ENCODE measurements at places on chromosomes 7 and 10.

- no peaks in the 10 kb centered on the region for H3K36me3 ChIP-seq
- peak overlapping the region; percentile 75 for H3K27ac ChIP-seq
- no peak for ATAC-seq
- H3K4me3 ChIP-seq: no peak overlapping the region
- no peaks in the 10 kb centered on the region for H3K27me3 ChIP-seq
- H3K4me1 ChIP-seq: peaks cover 17% of the 10 kb centered on the region
Observed at GRCh38 chr10:110833941-110834628, 37.6 kb upstream of the PDCD4 start.

DNA sequence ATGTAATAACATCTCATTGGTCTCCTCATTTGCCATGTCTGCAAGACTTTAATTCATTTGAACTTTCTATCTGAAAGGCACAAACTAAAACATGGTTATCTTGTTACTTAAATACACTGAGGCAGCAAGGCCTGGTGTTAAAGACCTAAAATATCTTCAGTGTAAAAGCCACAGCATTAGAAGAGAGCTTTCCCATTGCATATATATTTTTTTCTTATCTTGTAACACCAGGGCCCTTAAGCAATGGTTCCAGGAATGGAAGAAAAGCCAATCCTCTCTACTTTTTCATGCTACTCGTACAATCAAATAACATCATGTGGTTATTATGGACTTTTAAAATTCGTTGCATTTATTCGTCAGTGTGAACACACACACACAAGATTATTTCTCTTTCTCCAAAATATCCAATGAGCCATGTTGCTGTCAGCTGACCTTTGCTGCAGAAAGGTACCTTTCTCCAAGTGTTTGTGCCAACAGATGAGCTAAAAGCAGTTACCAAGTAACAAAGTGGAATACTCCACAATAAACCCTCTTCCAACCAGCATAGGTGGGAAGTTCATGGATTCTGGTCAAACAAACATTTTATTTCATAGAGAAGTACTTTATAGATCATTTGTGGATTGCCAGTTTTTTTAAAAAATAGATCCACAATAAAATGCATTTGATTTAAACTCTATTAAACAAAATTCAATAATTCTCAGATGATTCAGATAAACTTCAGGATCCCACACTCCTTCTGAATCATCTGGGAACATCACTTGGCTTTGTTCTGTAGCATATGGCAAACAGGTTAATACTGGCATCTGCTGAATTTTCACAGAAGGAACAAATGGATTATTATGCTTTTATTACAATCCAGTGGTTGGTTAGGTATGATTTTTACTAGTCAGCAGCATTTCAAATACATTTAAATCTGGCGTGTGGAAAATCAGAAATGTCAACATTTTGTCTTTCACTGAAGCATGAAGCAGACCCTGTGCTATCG lies 63.3 kb upstream of the AGBL3 start:
- H3K27ac ChIP-seq: peak overlapping the region; percentile 61
- H3K4me1 ChIP-seq: peaks cover 82% of the 10 kb centered on the region
- H3K36me3 ChIP-seq: no peaks in the 10 kb centered on the region
- no peak overlapping the region for H3K4me3 ChIP-seq
- no peaks in the 10 kb centered on the region for H3K27me3 ChIP-seq
- no peak for ATAC-seq

GRCh38 chr7:94042381-94042780 lies 38.2 kb upstream of the BET1 start:
- no peak for ATAC-seq
- H3K4me3 ChIP-seq: no peak overlapping the region
- no peaks in the 10 kb centered on the region for H3K36me3 ChIP-seq
- no peak overlapping the region for H3K27ac ChIP-seq
- H3K27me3 ChIP-seq: peaks cover 7% of the 10 kb centered on the region

DNA sequence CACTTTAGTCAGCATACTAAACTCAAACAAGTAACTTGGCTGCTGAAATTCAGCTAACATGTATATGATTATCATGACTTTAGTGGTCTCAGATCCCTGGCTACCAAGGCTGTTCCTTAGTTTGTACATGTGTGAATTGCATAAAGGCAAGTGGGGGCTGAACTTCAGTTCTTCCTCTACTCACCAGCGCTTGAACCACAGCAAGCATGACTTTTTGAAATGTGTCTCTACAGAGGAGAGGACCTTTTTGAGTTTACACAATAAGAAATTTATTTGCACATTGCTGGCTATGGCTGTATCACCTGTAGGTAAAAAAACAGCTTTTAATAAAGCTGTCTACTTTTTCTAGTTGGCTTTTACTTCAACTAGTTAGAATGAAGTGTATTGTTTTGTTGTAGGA lies 48.8 kb downstream of the MDFIC start:
- no peaks in the 10 kb centered on the region for H3K36me3 ChIP-seq
- no peaks in the 10 kb centered on the region for H3K27me3 ChIP-seq
- H3K4me3 ChIP-seq: no peak overlapping the region
- ATAC-seq: no peak
- H3K4me1 ChIP-seq: peaks cover 4% of the 10 kb centered on the region

GRCh38 chr7:111168182-111168581 lies 77.3 kb downstream of the LRRN3 start:
- no peaks in the 10 kb centered on the region for H3K4me1 ChIP-seq
- H3K36me3 ChIP-seq: no peaks in the 10 kb centered on the region
- no peak for ATAC-seq
- H3K4me3 ChIP-seq: no peak overlapping the region
- H3K27ac ChIP-seq: no peak overlapping the region

DNA sequence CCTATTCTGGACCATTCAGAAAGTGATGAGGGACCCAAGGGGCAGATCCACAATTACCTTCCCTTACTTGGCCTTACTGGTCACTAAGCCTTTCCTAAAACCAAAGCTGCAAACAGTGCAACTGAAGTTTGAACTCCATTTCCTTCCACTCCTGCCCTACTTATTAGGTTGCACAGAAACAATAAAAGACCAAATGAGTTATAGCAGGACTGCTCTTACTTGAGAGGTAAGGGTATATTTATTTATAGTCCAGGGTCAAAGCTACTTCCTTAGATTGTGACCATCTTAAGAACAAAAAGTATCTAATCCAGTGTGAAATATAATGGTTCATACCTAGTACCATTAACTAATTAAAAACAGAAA lies 27.0 kb downstream of the CDK6 start:
- H3K4me3 ChIP-seq: no peak overlapping the region
- peak; percentile 14 for ATAC-seq
- peak overlapping the region; percentile 44 for H3K27ac ChIP-seq
- no peaks in the 10 kb centered on the region for H3K36me3 ChIP-seq
- no peaks in the 10 kb centered on the region for H3K27me3 ChIP-seq
- H3K4me1 ChIP-seq: peaks cover 42% of the 10 kb centered on the region

DNA sequence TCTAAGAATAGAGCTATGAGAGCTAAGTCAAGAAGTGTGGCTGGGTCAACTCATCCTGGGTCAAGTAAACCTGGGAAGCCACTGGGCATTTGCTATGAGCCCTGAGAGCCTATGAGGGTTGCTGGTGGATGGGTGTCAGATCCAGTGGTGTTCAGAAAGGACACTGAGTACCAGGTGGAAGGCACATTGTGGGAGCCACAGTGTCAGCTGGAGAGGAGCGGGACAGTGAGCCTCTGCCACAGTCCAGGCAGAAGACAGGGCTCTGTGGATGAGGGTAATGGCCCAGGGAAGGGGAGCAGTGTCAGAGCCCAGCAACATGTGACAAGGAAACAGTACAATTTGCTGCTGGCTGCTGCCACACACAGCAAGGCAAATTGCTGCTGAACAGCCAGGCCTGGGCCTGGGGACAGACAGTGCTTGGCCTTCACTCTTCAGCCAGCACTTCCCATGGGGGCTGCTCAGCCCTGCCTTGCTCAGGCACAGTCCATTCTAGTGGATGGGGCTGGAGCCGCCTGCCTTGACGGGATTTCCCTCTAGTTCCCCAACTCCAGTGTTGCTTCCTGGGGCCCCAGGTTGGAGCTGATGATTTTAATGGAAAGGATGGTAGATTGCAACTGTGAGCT lies 90.9 kb upstream of the CHST15 start:
- no peak overlapping the region for H3K27ac ChIP-seq
- no peaks in the 10 kb centered on the region for H3K4me1 ChIP-seq
- no peak for ATAC-seq
- H3K27me3 ChIP-seq: no peaks in the 10 kb centered on the region
- H3K36me3 ChIP-seq: no peaks in the 10 kb centered on the region

DNA sequence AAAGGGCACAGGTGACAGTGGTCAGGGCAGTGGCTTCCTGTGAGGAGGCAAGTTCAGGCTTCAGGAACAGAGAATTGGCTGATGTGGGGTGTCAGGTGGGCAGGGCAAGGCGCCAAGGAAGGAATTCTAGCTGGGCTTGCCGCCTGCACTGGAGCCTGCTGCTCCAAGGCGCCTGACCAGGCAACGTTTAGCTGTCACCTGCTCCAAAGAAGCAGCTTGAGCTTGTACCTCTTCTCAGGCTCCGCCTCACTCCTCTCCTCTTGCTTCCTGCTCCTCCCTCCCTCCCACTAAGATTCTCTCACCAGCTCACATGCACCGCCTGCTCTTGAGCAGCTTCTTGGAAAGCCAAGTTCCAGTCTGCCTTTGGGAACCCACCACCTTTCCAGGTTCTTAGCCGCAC lies 187.4 kb upstream of the GRB10 start:
- H3K27ac ChIP-seq: no peak overlapping the region
- H3K27me3 ChIP-seq: no peaks in the 10 kb centered on the region

GRCh38 chr10:8311526-8312070 lies 257.1 kb downstream of the GATA3 start:
- H3K4me3 ChIP-seq: no peak overlapping the region
- peaks cover 12% of the 10 kb centered on the region for H3K27me3 ChIP-seq
- H3K4me1 ChIP-seq: no peaks in the 10 kb centered on the region
- no peaks in the 10 kb centered on the region for H3K36me3 ChIP-seq
- ATAC-seq: no peak

DNA sequence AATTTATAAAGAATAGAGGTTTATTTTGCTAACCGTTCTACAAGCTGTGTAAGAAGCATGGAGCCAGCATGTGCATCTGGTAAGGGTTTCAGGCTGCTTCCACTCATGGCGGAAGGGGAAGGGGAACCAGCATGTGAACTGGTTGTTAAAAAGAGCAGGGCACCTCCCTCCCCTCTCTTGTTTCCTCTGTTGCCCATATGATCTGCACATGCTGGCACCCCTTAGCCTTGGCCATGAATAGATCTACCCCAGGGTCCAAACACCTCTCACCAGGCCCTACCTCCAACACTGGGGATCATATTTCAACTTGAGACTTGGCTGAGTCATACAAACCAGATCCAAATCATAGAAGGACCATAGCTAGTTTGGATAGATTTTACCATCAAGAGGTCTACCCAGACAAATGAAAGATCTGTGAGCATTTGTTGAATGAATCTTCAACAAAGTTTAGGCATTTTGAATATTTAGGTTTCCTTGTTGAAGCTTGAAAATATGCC lies 36.0 kb upstream of the NRP1 start:
- ATAC-seq: no peak
- H3K4me3 ChIP-seq: no peak overlapping the region
- H3K36me3 ChIP-seq: no peaks in the 10 kb centered on the region
- no peaks in the 10 kb centered on the region for H3K4me1 ChIP-seq

DNA sequence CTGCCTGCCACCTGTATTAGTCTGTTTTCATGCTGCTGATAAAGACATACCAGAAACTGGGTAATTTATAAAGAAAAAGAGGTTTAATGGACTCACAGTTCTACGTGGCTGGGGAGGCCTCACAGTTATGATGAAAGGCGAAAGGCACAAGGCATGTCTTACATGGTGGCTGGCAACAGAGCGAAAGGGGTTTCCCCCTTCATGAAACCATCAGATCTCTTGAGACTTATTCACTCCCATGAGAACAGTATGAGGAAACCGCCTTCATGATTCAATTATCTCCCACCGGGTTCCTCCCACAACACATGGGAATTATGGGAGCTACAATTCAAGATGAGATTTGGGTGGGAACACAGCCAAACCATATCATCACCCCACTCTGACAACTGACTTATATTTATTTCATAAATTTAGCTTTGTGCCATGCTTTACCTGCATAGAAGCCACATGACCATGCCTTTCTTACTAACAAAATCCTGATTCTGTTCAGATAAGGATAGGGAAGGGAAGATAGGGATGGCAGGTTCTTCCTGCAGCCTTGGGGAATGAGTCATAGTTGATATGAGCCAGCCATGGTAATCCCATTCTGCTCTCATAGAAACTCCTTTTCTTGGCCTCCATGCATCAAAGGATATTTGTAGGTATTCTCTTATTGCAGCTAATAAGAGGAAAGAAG lies 191.3 kb upstream of the AGK start:
- ATAC-seq: no peak
- no peaks in the 10 kb centered on the region for H3K36me3 ChIP-seq
- no peak overlapping the region for H3K27ac ChIP-seq
- peaks cover 26% of the 10 kb centered on the region for H3K4me1 ChIP-seq
- no peaks in the 10 kb centered on the region for H3K27me3 ChIP-seq

GRCh38 chr7:2810682-2811415 lies 33.3 kb downstream of the GNA12 start:
- no peaks in the 10 kb centered on the region for H3K27me3 ChIP-seq
- H3K36me3 ChIP-seq: no peaks in the 10 kb centered on the region
- no peak for ATAC-seq
- H3K27ac ChIP-seq: peak overlapping the region; percentile 46
- no peak overlapping the region for H3K4me3 ChIP-seq

- no peaks in the 10 kb centered on the region for H3K27me3 ChIP-seq
- H3K27ac ChIP-seq: no peak overlapping the region
- H3K4me1 ChIP-seq: peaks cover 17% of the 10 kb centered on the region
Observed at GRCh38 chr7:44454348-44454747, 36.1 kb downstream of the NUDCD3 start.

GRCh38 chr10:17454161-17455014 lies at the start of gene ST8SIA6:
ST8SIA6 (minus strand) TSS chr10:17454595; CDS start chr10:17454255, 340 bp downstream.
- peak within 1 kb of the TSS; percentile 13 for H3K4me3 ChIP-seq
- H3K4me1 ChIP-seq: peaks cover 20% of the 10 kb centered on the region
- H3K27me3 ChIP-seq: peaks cover 66% of the 10 kb centered on the region

- H3K4me3 ChIP-seq: no peak overlapping the region
- H3K4me1 ChIP-seq: peaks cover 49% of the 10 kb centered on the region
- no peaks in the 10 kb centered on the region for H3K27me3 ChIP-seq
- H3K36me3 ChIP-seq: no peaks in the 10 kb centered on the region
- H3K27ac ChIP-seq: no peak overlapping the region
- no peak for ATAC-seq
Observed at GRCh38 chr10:124526621-124527267, 65.1 kb downstream of the LHPP start.

DNA sequence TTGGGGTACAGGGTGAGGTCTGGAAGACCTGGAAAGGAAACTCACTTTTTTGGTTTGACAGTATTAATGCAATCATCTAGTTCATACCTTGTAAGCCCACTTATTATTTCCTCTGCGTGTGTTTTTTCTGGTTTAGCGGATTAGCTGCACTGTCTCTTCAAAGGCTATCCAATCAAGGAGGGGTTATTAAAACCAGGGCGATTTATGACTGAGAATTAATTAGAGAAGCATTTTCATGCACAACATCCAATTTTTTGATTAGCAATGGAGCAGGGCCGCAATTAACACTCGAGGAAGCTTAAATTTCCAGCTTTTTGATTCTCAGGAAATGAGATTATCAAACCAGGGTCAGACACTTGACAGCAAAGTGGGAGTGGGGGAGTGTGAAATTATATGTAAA lies 248.9 kb downstream of the EXOC4 start:
- H3K27me3 ChIP-seq: no peaks in the 10 kb centered on the region
- no peak overlapping the region for H3K27ac ChIP-seq
- H3K4me1 ChIP-seq: no peaks in the 10 kb centered on the region
- ATAC-seq: no peak

- H3K27me3 ChIP-seq: no peaks in the 10 kb centered on the region
- peaks cover 7% of the 10 kb centered on the region for H3K4me1 ChIP-seq
- no peak for ATAC-seq
- no peaks in the 10 kb centered on the region for H3K36me3 ChIP-seq
Observed at GRCh38 chr7:130274296-130274695, 7.6 kb downstream of the CPA2 start.
